Cortex of kidney (tissue), 1 donor: ENCODE measurements at places on chromosomes 7 and 10.

GRCh38 chr10:120372917-120373316 lies 84.1 kb upstream of the PLPP4 start:
- no peak for DNase-seq

- DNase-seq = no peak
Observed at GRCh38 chr10:55168343-55168742, 367.3 kb upstream of the PCDH15 start.

- DNase-seq = no peak
Observed at GRCh38 chr7:13797545-13797944, 191.9 kb downstream of the ETV1 start.

- no peak for DNase-seq
Observed at GRCh38 chr10:73590881-73591799, at the start of gene USP54. Gene USP54, minus strand, starts transcription at chr10:73591342. Its CDS starts 15,684 bp downstream, at chr10:73575658.

DNA sequence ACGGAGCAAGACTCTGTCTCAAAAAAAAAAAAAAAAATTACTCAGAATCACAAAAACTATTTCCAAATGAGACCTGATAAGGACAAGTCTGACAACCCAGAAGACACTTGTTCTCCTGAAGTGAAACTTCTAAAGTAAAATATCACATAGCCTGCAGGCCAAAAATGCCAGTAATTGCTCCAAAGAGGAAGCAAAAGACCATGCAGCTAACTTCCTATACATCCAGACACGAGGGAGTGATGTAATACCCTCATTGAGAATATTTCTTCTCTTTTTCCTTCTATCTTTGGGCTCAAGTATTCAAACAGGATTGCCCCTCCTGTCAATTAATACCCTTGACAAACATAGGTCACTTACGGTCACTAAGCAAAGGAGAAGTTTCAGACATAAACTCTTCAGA lies 31.2 kb downstream of the ARMH3 start:
- DNase-seq = no peak

- no peak for DNase-seq
Observed at GRCh38 chr10:121240011-121240410, 358.2 kb downstream of the FGFR2 start.

DNA sequence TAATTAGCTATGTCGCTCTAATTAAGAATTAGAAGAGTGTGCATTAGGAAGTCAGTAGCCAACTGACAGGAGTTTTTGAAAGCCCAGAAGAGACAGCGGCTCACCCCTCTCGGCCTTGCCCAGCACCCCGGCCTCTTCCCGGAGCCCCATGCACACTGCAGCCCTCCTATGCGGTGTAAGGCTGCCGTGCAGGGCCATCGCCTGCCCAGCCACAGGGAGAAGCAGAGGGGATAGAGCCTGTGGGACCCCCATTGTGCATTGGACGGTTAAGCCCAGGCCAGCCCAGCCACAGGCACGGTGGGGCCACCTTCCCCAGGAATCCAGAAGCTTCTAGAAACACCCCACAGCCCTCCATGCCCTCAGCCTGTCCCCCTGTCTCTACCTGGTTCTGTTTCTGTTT lies 569.7 kb upstream of the MKI67 start:
- no peak for DNase-seq

GRCh38 chr7:102018876-102019275 lies 201.4 kb downstream of the CUX1 start:
- no peak for DNase-seq
